CD8-positive, alpha-beta T cell (primary cell): ENCODE measurements at places on chromosomes 12 and 14.
A peak's percentile ranks its signal among the peaks of the same experiment; 100 is the strongest.

DNA sequence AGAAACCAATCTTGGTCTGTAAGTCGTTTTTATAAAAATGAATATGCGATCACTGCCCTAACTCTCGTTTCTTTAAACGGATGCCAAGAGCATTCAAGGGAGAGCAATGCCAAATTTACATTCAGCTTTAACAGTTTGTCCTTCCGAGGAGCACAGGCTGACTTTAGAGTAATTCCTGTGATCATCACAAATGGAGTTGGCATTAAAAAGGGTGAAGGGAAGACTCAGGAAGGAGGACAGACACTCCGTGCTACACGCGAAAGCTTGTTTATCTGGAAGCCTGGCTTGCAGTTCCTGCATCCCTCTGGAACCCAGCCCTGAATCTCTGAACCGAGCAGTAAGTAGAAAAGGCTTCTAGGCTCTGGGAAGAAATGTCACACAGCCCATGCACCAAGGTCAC lies 78.4 kb downstream of the PAPOLA start:
- no peak for DNase-seq

DNA sequence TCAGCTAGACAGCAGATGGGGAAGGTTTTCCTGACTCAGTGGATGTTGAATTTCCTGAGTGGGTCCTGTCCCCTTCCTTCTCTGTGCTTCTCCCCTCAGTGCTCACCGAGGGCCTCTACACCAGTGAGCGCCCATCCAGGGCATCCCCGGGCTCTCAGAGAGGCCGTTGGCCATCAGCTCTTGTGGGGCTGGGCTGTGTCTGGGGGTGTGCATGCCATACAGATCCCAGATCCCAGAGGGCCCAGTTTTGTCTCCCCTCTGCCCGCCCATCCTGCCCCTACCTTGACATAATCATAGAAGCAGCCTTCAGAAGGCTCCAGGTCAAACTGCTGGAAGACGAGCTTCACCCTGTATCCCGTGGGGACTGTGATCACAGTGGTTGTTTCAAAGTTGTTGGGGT lies 1.1 kb downstream of the C1R start:
- DNase-seq = no peak

GRCh38 chr14:64248689-64249088 lies 45.5 kb downstream of the ESR2 start:
- DNase-seq = no peak

DNA sequence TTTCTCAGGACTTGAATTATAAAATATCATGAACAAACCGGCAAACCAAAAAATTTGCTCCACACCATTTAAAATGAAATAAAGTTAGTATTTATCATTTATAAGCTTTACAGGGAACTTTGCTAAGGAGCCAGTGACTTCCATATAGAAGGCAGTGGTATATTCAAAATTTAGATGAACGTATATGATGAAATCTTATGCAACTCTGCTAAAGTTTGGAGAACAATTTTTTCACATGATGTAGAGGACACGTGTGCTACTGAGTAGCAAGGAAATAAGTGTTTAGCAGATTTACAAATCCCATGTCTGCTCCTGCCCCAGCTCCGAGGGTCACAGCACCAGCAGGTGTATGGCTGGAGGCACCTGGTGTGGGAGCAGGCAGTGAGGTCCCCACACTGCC lies 70.8 kb upstream of the IFNG-AS1 start:
- DNase-seq = no peak

- DNase-seq = no peak
Observed at GRCh38 chr12:124577986-124578385, 10.6 kb upstream of the NCOR2 start.

DNA sequence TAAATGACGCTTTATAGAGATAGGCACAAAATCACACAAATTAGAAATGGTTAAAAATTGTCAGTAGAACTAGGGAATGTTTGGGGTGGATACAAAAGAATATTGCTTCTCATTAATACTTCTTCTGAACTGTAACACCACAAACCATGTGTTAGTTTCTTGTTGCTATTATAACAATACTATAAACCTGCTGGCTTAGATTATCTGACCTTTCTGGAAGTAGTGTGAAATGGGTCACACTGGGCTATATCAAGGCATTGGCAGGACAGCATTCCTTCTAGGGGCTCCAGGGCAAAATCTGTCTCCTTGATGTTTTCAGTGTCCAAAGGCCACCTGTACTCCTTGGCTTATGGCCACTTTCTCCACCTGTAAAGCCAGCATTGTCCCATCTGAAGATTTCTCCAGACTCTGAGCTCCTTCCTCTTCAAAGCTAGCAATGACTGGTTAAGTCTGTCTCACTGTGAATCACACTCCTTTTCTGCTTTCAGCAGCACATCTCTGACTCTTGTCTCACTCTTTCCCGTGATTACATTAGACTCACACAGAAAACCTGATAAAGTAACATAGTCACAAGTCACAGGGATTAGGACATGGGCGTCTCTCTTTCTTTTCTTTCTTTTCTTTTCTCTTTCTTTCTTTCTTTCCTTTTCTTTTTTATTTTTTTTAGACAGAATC lies 86.3 kb downstream of the SLC15A4 start:
- DNase-seq = no peak

- DNase-seq = no peak
Observed at GRCh38 chr12:115988625-115989563, 288.6 kb downstream of the MED13L start.

DNA sequence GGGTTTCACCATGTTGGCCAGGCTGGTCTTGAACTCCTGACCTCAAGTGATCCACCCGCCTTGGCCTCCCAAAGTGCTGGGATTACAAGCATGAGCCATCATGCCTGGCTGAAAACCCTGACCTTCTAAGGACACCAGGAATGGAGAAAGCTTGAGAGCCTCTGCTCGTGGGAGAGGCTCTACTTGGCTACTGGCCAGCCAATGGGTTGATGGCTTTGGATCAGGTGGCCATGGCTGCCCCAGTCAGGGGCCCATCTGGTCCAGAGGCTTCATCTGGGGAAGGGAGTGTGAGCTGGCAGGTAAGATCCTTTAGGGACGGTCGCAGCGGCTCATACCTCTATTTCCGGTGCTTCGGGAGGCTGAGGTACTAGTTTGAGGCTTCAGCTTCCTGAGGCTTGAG lies 42.5 kb upstream of the PPP1CC start:
- DNase-seq = no peak

DNA sequence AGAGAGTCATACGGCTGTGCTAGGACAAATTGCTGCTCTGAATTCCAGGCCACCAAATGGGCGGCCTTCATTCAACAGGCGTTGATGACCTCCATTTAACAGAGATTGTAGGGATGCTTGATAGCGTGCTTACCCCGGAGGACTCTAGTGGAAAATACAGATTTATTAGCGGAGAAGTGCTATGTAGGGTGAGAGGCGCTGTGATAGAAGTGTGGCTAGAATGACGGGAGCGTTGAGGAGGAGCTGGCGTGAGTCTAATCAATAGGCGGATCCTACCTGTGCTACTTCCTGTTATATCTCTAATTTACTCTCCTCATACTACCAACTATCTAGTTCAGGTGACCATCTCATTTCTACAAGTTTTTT lies 668 bp downstream of the MRPS35 start:
- DNase-seq = peak; percentile 34

- no peak for DNase-seq
Observed at GRCh38 chr14:95432144-95433093, 84.0 kb downstream of the SYNE3 start.

DNA sequence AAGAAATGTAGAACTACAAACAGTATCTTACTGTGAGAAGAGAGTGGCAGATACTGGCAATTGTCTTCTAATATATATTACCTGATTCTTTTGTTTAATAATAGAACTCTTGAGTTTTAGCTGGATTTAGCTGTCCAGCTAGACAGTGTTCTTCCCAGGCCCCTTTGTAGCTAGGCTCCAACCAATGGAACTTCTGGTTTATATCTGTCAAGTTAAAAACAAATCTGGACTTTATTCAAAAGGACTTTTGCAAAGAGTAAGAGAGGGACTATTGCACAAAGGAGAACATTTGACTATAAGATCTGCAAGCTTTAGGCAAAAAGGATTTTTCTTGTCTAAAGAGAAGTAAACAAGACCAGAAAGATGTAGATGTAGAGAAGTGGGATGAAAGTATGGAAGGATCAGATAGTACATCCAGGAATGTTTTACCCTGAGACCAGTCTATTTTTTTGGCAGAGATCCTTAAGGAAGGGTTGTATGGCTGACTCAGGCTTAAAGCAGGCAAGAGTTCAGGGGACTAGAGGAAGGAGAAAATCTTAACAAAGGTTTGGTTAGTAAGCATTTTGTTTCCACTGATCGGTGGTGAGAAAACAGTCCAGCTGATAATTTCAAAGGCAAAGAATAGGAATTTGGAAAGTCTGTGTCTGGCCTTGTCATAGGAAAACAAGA lies 111.1 kb upstream of the PLEKHA5 start:
- no peak for DNase-seq

DNA sequence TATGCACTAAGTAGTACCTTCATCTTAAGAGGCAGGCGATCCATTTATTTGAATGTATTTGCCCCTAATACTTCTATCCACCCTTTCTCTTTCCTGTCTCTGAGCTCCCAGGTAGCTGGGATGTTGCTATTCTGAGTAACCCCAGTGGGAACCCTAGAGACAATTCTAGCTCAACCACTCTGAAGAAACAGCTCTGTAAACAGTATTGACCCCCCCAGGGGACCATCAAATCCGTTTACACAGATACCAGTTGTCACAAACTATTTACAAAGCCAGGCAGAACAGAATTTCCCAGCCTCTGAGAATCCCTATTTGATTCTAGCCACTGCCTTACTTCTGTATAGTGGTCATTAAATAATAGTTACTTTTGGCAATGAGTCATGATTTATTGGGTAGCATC lies 64.9 kb downstream of the MIPOL1 start:
- DNase-seq = no peak

DNA sequence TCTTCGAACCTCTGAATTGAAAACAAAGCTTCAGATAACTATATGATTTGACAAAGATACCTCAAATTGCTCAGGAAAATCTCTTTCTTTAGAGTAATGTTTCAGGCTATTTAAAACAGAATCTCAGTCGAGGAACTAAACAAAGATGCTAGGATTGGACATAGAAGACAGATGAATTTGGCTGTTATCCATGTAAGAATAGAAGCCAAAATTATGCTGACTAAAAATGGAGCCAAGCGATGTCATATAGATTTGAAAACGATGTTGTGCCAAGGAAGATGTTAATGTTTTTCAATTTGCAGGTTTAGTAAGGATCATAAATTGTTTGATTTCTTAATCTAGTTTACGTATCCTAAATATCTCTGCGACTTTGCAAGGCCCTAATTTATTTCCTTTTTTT lies 295.9 kb downstream of the FOXG1 start:
- no peak for DNase-seq

- DNase-seq = no peak
Observed at GRCh38 chr14:35222324-35222723, 69.9 kb upstream of the PSMA6 start.

- DNase-seq = no peak
Observed at GRCh38 chr12:111238075-111238734, 130.7 kb downstream of the PHETA1 start.

- DNase-seq = no peak
Observed at GRCh38 chr12:17592472-17592871, 497.5 kb downstream of the RERGL start.

DNA sequence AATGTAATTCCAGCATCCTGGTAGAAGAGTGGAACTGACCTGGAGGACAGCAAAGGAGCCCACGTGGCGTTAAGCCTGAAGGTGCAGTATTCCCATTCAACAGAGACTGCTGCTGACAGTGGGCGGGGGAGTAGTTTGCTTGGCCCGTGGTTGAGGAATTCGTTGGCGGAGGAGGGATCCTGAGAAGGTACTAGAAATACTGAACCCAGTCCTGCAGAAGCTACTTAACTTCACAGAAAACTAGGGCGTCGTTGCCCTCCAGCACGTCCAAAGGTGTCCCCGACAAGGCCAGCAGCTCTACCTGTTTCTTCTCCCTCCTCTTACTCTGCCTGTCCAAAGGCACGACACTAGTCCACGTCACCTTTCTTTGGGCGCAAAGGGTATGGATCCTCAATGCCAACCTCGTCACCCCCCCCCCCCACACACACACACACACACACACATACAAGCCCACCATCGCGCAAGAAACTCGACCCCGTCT lies 303 bp downstream of the PUS7L start:
- no peak for DNase-seq

GRCh38 chr12:82325540-82326336 lies 32.4 kb downstream of the CCDC59 start:
- no peak for DNase-seq

GRCh38 chr12:78118486-78118885 lies 287.8 kb downstream of the NAV3 start:
- DNase-seq = no peak

DNA sequence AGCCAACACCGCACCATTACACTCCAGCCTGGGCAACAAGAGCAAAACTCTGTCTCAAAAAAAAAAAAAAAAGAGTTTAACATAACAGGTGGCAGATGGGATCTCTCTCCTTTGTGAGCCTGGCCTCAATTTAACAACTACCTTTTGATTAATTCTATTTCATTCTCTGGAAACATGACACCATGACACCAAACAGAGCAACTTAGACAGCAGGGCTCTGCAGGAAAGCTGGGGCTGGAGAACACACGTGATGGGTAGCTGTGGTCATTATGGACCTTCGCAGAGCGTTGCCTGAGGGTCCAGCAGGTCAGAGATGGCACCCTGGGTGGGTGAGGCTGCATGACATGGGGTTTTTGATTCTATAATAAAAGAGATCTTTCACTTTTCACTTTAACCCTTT lies 1.7 kb upstream of the DGLUCY start:
- DNase-seq = no peak

GRCh38 chr12:116717466-116718437 lies 20.1 kb downstream of the SPRING1 start:
- DNase-seq = no peak

- no peak for DNase-seq
Observed at GRCh38 chr14:96748362-96748761, 48.8 kb upstream of the VRK1 start.

- no peak for DNase-seq
Observed at GRCh38 chr14:105072381-105072861, 7.2 kb upstream of the GPR132 start.
